ENCODE measurements at places on chromosomes 16 and 17.

DNA sequence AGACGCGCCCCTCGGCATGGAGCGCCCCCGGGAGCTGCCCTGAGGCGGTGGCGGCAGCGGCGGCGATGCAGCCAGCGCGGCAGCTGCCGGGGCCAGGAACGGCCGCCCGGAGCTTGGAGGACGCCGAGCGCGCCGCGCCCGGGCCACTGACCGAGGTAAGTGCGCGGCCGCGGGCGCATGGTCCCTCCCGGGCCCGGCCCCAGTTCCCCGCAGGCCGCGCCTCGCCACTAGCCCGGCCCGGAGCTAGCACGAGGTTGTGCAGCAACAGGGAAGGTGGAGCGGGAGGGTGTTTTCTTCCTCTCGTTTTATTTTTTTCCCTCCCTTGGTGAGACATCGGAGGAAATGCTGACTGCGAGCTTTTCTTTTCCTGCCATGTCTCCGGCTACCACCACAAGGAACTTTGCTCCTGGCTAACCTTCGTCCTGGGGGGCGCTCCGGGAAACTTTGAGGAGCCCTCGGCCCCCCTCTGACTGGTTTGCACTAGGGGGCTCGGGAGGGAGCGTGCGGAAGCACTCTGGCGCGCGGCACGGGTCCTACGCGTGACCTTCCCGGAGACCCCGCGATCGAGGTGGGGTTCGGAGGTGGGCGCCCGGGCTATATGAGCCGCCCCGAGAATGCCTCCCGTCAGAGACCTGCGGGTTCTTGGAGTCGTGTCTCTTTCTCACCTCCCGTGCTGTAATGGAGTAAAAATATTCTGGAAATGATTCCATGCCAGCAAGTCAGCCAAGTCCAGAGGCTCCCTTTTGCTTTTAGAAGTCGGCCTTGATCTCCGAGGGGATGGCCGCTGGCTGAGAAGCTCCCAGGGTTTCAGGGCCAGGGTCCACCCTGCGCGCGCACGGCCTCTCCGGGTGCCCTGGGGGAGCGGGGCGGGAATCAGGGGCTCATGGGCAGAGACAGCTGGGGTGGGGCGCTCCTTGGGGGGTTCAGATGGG lies 868 bp downstream of the KCNJ12 start:
- DNase-seq, result peak; percentile 18

DNA sequence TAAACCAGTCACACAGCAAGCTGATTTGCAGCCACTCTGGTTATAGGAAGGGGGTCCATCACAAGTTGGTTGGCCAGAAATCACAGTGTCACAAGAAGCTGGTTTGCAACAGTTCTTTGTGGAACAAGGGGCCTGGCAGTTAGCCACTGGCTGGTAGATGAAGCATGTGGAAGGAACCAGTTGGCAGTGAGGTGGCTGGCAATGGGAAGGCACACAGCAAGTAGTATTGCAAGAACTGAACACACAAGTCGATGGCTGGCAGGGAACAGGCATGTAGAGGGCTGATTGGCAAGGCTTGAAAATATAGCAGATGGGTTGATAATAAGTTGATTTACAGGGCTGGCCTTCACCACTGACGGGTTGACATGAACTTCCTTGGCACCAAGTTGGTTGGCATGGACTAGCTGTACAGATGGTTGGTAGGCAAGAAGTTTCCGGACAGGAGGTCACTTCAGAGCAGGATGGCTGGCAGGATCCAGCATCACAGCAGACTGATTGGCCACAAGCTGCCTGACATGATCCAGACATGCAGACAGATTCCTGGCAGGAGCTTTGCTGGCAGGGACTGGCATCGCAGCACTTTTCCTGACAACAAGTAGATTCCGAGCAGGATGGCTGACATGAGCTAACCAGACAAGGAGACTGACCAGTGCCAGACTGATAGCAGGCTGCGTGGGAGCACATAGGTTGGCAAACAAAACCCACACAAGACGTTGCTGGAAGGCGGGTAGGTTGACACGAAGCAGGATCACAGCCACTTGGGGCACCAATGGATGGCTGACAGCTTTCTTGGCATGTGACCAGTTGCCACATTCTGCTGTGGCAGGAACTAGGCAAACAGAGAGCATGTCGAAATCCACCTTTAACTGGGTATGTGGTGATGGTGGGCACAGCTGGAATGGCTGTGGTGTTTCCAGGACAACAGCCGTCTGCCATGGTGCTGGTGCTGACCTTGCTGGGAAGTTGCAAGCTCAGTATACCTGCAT lies at the start of gene KRTAP29-1:
Gene KRTAP29-1 (minus strand): TSS at position 936 of the 986 bp plus-strand sequence. CDS start 0 bp downstream, at position 936.
- peak; percentile 36 for DNase-seq

DNA sequence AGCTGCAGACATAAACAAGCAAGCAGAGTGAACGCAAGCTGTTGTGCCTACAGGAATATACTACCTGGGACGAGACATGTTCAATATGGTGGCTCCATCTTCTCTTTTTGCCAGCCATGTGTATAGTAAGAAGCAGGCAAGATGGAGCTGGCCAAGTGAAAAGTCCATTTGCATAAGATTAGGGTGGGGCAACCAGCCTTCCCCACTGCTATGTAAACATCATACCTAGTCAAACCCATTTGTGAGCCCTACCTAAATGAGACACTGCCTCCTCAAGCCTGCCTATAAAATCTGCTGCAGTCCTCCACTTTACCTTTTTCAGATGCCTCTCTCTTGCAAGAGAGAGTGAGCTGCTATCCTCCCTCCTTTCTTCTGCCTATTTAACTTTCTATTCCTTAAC lies 370.1 kb upstream of the PMFBP1 start:
- no peak for DNase-seq

DNA sequence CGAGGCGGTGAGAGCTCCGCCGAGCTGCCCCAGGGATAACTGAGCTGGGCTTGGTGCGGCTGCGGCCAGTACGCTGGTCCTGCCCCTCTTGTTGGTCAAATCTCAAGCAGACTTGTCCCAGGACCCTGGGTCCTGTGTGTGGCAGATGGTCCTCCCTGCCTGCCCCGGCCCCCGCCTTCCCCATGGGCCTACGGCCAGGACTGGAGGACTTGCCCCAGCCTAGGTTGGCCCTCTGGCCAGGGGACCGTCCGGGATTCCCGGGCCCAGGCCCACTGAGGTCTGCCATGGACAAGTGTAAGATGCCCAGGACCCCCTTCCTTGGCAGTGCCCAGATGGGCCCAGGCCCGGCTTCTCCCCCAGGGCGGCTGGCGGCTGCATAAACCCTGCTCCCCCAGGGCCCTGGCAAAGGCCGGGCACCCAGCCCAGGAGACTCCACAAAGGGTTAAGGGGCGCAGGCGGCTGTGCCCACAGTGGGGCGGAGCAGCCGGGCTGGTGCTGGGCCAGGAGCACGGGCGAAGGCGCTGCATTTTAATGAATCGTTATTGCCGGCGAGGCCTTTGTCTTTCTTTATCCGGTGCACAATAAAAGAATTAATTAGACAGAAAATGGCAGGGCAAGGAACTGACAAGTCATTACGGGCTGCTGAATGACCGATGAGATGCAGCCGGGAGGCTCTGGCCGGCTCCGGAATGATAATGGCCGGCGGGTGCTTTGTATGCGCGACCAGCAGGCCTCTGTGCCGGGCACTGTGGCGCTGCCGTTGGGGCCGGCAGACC lies 9.1 kb downstream of the SOX8 start:
- DNase-seq, result no peak

DNA sequence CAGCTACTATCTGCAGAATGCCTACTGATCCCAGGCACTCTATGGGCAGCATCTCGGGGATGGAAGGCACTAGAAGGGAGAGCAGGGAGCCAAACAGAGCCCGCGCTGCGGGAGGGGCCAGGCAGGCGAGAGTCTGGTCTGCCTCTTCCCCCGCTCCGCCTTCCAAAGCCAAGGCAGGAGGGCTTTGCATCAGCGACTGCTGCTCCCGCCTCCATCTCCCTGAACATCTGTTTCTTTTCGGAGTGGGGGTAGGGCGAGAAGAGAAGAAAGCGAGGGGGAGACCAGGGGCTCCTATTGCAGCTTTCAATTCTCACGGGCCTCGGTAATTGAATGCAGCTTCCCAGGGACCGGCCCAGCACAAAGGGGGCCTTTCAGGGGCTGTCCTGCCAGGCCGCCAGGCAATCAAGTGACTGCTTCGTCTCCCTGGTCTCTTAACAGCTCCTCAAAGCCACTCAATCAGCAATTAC lies 31.4 kb upstream of the CDC42EP4 start:
- DNase-seq, result no peak

GRCh38 chr16:11089504-11090124 lies 145.2 kb downstream of the CLEC16A start:
- DNase-seq, result no peak

DNA sequence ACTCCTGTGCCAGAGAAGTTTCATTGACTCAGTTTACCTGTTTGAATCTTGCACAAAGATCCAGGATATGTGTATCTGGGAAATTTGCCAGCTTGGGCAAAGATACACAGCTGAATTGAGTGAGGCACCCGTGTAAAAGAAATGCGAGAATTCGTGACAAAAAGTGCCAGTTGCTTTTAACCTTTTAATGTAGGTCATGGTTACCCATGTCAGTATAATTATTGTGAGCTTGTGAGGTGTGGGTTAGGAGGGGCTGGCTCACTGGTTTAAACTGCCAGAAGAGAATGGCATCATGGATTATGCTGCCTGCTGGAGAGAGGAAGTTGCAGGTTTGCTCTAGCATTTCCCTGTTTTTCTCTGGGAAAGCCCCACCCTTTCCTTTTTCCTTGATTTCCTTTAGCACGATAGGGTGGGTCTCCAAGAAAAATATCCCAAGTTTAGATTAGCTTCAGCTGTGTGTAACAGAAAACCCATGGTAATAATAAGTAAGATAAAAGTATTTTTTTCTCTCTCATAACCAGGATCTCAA lies 24.8 kb upstream of the NDRG4 start:
- no peak for DNase-seq

DNA sequence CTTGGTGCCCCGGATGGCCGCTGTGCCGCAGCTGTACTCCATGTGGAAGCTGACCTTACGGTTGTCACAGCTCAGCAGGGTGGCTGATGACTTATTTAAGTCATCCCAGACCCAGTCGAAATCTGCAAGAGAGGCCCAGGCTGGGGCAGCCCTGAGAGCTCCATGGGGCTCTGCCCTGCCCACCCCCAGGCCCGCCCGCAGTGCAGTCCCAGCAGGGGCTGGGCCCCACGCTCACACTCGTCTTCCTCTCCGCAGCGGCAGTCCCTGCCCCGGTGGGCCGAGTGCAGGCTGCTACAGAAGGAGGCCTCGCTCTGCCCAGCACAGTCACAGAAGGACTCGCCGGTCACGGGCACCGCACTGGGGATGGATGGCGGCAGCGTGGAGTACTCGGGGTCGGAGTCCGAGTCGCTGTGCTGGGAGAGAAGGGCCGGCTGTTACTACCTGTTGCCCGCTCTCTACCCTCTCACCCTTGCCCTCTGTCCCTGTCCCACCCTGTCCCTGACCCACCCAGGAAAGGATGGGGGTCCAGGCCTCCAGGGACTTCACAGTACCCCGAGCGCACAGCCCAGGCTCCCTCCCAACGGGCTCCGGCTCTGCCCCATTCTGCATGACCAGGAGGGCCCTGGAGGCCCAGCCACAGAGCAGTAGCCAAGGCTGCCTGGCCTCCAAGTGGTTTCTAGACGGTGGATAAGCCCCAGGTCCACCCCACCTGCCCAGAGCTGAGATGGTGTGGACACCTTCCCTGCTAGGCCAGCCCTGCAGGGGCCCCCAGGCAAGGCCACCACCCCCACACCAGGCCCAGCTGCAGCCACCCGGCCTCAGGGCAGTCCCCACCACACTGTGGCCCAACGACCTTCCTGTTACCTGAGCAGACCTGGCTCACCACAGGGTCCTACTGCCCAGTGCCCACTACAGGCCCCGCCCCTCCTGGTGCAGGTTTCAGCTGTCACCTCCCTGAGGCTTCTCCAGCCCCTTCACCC lies 3.9 kb downstream of the SPSB3 start:
- no peak for DNase-seq

DNA sequence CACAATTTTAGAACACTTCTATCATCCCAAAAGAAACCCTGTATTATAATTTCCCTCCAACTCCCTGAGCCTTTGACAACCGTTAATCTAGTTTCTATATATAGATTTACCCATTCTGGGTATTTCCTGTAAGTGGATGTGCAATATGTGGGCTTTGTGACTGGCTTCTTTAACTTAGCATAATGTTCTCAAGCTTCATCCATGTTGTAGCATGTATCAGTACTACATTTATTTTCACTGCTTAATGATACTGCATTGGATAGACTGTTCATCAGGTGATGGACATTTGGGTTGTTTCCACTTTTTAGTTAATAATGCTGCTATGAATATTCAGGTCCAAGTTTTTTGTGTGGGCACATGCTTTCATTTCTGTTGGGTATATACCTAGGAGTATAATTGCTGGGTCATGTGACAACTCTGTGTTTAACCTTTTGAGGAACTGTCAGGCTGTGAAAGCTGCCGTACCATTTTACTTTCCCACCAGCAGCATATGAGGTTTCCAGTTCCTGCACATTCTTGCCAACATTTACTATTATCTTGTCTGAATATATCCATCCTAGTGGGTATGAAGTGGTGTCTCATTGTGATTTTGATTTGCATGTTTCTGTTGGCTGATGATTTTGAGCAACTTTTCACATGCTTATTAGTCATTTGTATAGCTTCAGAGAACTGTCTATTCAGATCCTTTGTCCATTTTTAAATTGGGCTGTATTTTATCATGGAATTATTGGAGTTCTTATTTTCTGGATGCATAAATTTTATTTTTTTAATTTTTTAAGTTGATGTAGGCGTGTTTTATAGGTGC lies 16.4 kb downstream of the REXO5 start:
- DNase-seq, result peak; percentile 38

DNA sequence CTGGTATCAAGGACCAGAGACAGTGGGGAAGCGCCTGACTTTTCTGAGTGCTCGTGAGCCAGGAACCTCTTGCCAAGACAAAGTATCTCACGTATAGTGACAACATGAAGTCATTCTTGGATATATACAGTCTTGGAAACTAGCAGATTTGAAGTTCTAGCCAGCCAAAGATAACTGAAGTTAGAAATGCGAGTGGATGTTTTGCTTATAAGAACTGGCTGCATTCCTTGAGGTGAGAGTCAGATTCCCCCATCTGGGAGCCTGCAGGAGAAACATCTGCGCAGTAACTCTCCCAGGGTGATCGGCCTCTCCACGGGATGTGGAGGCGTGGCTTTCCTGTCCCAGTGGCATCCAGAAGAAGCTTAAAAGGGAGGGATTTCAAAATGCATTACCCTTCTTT lies 89.8 kb downstream of the SHISA6 start:
- no peak for DNase-seq

DNA sequence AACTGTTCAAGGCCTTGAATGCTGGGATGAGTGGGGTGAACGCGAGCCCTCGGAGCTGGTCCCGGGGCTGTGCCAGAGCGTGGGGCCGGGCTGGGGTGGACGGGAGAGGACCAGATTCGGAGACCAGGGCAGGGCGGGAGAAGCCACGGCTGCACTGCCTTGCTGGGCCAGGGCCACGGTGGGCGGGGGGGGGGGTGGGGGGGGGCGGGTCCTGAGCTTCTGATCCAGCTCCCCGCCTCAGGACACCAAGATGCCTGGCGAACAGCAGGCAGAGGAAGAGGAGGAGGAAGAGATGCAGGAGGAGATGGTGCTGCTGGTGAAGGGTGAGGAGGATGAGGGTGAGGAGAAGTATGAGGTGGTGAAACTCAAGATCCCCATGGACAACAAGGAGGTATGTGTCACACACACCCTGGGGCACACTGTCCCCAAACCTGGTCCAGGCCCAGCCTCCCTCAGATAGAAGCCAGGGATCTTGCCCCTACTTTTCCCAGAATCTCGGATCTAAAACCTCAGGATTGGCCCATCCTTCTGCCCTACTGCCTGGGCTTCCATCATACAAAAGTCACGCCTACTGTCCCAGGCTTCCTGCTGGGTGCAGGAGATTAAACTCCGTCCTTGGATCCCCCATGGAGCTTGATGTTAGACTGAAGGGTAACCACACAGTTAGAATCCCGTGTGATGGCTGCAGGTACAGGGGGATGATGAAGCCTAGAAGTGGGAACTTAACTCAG lies 563 bp downstream of the ZNF771 start:
- no peak for DNase-seq

GRCh38 chr17:10871914-10872313 lies 34.0 kb upstream of the PIRT start:
- no peak for DNase-seq
